Natural killer cell treated with Interleukin-12 subunit alpha and Interleukin-12 subunit beta and Interleukin-15 and Interleukin-18, amount 100 ng/mL, for 72 hours (primary cell): ENCODE measurements at places on chromosomes 3 and 15. TPM values are rescaled to one million over a fixed set of nuclear protein-coding genes. Genes with fewer than 3 reads are reported as not detected.

The FRMD5 gene
- not detected for total RNA-seq

The PAQR5 gene
- not detected for total RNA-seq

The LEO1 gene
- 31.6 TPM for total RNA-seq

The FRMD4B gene
- 27.1 TPM for total RNA-seq

The WDR49 gene
- not detected for total RNA-seq

The FAM240A gene
- not detected for total RNA-seq

The GABRR3 gene
- not detected for total RNA-seq

The GAP43 gene
- total RNA-seq = 0.50 TPM

GRCh38 chr3:158101335-158102241 lies 4.6 kb downstream of the SHOX2 start:
- no peak for DNase-seq
- H3K27ac ChIP-seq = no peak overlapping the region
- no peak overlapping the region for H3K4me3 ChIP-seq
- peaks cover 66% of the 10 kb centered on the region for H3K27me3 ChIP-seq

GRCh38 chr15:101050623-101051290 lies 131.6 kb downstream of the LRRK1 start:
- no peak overlapping the region for H3K27ac ChIP-seq
- no peaks in the 10 kb centered on the region for H3K4me1 ChIP-seq
- no peaks in the 10 kb centered on the region for H3K36me3 ChIP-seq

- peak overlapping the region; percentile 94 for H3K27ac ChIP-seq
- H3K36me3 ChIP-seq = no peaks in the 10 kb centered on the region
- no peaks in the 10 kb centered on the region for H3K27me3 ChIP-seq
- H3K4me3 ChIP-seq = peak overlapping the region; percentile 96
- no peak for DNase-seq
- peaks cover 28% of the 10 kb centered on the region for H3K4me1 ChIP-seq
Observed at GRCh38 chr15:30990036-30990435, 1.4 kb downstream of the MTMR10 start.

DNA sequence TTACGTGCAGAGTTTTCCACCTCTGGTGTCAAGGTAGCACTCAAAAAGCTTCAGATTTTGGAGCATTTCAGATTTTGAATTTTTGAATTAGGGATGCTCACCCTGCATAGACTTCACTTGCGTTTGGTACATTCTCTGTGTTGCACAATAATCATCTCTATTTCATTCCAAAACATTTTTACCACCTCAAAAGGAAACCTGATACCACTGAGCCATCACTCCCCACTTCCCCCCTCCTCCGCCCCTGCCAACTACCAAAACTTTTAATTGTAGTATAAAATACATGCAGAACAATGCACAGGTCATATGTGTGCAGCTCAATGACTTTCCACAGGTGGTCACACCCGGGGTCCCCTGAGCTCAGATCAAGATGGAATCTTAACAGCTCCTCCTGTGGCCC lies 208.8 kb downstream of the SV2B start:
- H3K27ac ChIP-seq = no peak overlapping the region
- DNase-seq = no peak
- H3K36me3 ChIP-seq = peaks cover 7% of the 10 kb centered on the region
- peaks cover 62% of the 10 kb centered on the region for H3K27me3 ChIP-seq
- H3K4me1 ChIP-seq = peaks cover 34% of the 10 kb centered on the region

- no peaks in the 10 kb centered on the region for H3K27me3 ChIP-seq
- H3K27ac ChIP-seq = no peak overlapping the region
- no peak for DNase-seq
- H3K4me1 ChIP-seq = no peaks in the 10 kb centered on the region
Observed at GRCh38 chr3:81466201-81466560, 295.3 kb downstream of the GBE1 start.

- peaks cover 3% of the 10 kb centered on the region for H3K4me1 ChIP-seq
- peaks cover 4% of the 10 kb centered on the region for H3K36me3 ChIP-seq
- DNase-seq = no peak
Observed at GRCh38 chr3:171640520-171641412, 169.5 kb downstream of the PLD1 start.

GRCh38 chr15:65377105-65377975 lies 462 bp downstream of the IGDCC3 start:
- peaks cover 13% of the 10 kb centered on the region for H3K4me1 ChIP-seq
- H3K36me3 ChIP-seq = no peaks in the 10 kb centered on the region
- no peak for DNase-seq
- H3K27me3 ChIP-seq = peaks cover 60% of the 10 kb centered on the region

GRCh38 chr3:46261926-46262594 lies 19.8 kb downstream of the CCR3 start:
- H3K27me3 ChIP-seq = no peaks in the 10 kb centered on the region
- H3K4me1 ChIP-seq = peaks cover 68% of the 10 kb centered on the region
- peaks cover 17% of the 10 kb centered on the region for H3K36me3 ChIP-seq
- peak overlapping the region; percentile 85 for H3K4me3 ChIP-seq

DNA sequence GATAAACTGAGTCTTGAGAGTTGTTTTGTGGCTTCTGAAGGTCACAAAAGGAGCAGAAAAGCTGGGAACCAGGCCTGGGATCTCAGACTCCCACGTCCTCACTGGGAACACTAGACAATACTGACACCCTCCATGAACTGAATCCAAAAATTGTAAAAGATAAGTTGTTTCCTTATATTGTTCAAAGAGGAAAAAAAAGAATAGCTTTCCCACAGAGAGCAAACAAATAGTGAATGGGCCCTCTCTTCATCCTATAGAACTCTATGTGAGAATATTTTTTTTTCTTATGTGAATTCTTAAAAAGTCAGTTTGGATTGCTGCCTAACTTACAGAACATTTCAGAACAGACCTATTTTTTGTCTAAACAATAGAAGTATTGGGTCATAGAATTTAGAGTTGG lies 203.5 kb downstream of the MECOM start:
- H3K4me1 ChIP-seq = no peaks in the 10 kb centered on the region
- H3K4me3 ChIP-seq = no peak overlapping the region
- H3K27ac ChIP-seq = no peak overlapping the region

GRCh38 chr3:119551598-119551997 lies 7.8 kb downstream of the CD80 start:
- no peaks in the 10 kb centered on the region for H3K36me3 ChIP-seq
- no peak for DNase-seq
- no peaks in the 10 kb centered on the region for H3K4me1 ChIP-seq
- no peak overlapping the region for H3K27ac ChIP-seq
- H3K27me3 ChIP-seq = no peaks in the 10 kb centered on the region

DNA sequence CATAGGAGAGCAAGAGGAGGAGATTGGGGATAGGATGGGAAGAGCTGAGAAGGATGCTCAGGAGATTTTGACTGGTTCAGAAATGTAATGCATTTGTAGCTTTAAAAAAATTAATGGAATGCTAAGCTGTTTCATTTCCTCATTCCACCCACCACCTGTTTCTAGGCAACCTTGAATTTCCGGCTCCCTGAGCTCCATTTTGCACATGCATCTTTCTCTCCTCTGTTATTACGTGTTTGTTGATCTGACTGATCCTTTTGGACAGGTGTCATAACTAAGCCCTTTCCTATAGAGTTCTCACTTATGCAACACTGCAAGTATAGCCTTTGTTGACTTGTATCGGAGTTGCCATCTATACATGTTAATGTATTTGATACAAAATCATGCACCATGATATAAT lies 4.3 kb downstream of the TMPRSS7 start:
- no peaks in the 10 kb centered on the region for H3K36me3 ChIP-seq
- no peak for DNase-seq
- no peak overlapping the region for H3K27ac ChIP-seq
- no peak overlapping the region for H3K4me3 ChIP-seq

DNA sequence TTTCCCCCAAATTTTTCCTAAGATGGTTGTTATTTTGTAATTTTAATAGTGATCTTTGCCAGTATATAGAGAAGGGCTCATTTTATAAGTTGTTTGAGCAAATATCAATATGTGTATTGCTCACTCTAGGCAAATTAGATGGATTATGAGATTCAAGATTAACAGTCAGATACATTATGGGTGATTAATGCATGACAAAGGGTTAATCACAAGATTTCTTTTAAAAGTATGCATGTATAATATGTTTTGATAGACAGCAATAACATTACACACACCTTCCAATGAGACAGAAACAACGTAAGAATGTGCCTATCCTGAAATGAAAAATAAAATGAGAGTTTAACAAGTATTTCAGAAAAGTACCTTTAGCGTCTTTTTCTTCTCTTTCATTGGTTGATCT lies 547.6 kb upstream of the AGTR1 start:
- H3K4me1 ChIP-seq = no peaks in the 10 kb centered on the region
- H3K36me3 ChIP-seq = peaks cover 6% of the 10 kb centered on the region
- H3K4me3 ChIP-seq = no peak overlapping the region
- DNase-seq = no peak

- H3K4me3 ChIP-seq = no peak overlapping the region
- DNase-seq = no peak
- peaks cover under 1% of the 10 kb centered on the region for H3K27me3 ChIP-seq
- H3K36me3 ChIP-seq = no peaks in the 10 kb centered on the region
Observed at GRCh38 chr3:105513886-105514285, 147.2 kb downstream of the ALCAM start.

DNA sequence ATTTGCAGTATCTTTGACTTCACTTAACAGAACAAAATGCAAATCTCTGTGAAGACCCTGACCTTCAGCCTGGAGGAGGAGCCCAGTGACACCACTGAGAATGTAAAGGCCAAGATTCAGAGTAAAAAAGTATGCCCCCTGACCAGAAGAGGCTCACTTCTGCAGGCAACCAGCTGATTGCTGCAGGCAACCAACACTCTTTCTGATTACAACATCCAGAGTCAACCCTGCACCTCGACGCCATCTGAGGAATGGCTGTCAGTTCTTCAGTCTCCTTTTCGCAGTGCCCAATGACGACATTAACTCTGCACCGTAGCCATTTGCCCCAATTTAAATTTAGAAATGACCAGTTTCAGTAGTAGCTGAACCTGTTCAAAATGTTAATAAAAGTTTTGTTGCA lies 14.9 kb downstream of the ATP13A3 start:
- no peak overlapping the region for H3K4me3 ChIP-seq
- no peak for DNase-seq
- peaks cover 8% of the 10 kb centered on the region for H3K4me1 ChIP-seq
- H3K27ac ChIP-seq = no peak overlapping the region

- H3K4me3 ChIP-seq = no peak overlapping the region
- DNase-seq = no peak
- no peaks in the 10 kb centered on the region for H3K27me3 ChIP-seq
- no peak overlapping the region for H3K27ac ChIP-seq
- H3K36me3 ChIP-seq = no peaks in the 10 kb centered on the region
Observed at GRCh38 chr3:17664923-17665322, 77.5 kb downstream of the TBC1D5 start.

- no peak overlapping the region for H3K27ac ChIP-seq
- no peak for DNase-seq
- no peaks in the 10 kb centered on the region for H3K36me3 ChIP-seq
- no peak overlapping the region for H3K4me3 ChIP-seq
- H3K27me3 ChIP-seq = no peaks in the 10 kb centered on the region
Observed at GRCh38 chr3:117407317-117407716, 697.7 kb downstream of the TUSC7 start.
